ENCODE measurements at places on chromosomes 13 and 19. TPM values are rescaled to one million over a fixed set of nuclear protein-coding genes. Genes with fewer than 3 reads are reported as not detected.

- no peak for DNase-seq
Measured at GRCh38 chr19:41420101-41420880, 6.9 kb downstream of the B3GNT8 start.

DNA sequence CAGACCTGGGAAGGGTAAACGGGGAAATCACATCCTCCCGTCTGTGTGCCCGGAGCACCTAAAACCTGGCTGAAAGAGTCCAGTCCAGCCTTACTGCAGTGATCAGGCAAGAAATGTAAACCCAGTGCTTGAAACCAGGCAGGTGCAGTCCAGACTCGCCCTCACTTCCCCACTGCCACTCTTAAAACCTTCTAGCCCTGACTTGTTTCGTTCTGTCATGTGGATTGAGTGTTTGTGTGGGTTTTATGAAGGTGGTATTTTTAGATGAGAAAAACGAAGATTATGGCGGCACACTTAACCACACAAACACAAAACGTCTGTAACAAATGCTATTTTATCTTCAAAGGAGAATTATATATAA is 839 bp upstream of the CKAP2 start:
- peak; percentile 67 for DNase-seq

- DNase-seq = no peak
Measured at GRCh38 chr13:102028206-102028605, 373.6 kb downstream of the FGF14 start.

DNA sequence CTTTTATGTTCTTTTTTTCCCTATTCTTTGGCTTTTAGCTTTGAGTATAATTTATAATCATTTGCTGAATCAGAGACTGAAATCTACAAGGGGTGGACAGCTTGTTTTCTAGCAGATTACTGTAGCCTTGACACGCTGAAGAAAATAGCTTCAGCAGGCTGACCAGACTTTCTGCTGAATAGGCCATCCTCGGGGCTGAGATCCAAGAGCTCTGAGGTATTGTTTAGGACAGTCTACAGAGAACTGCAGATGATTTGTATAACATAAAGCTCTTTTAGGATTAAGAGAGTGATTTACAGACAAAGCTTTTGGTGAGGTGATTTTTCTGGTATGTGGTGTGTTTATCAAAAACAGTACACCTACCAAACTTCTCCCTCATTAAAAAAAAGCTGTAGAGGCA is 16.8 kb downstream of the POLR1D start:
- DNase-seq = no peak

DNA sequence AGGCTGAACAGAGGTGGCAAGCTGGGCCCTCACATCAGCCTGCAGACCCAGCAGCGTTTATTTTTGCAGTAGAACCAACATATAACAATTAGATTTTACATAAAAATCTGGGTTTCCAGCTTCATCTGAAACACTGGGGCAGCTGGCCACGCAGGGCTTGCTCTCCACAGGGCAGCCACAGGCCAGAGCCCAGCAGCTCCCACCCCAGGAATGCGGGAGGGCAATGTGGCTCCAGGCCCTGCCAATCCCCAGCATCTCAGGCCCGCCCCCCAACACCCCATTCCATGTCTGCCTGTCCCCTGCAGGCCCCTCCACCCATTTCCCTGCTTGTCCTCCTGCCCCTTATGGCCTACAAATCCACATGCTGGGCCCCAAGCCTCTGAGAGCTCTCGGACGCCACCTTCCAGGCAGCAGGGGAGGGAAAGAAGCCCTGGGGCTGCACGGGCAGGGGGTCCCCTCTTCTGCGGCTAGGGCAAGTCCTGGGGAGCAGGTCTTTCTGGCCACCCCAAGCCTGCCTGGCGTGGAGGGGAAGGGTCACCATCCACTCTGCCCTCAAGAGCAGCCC is 15.0 kb upstream of the VSTM2B start:
- DNase-seq = no peak

GRCh38 chr19:16216744-16217670 is 19.3 kb downstream of the AP1M1 start:
- DNase-seq = no peak

GRCh38 chr13:50452756-50453155 is 390.7 kb downstream of the DLEU7 start:
- no peak for DNase-seq

DNA sequence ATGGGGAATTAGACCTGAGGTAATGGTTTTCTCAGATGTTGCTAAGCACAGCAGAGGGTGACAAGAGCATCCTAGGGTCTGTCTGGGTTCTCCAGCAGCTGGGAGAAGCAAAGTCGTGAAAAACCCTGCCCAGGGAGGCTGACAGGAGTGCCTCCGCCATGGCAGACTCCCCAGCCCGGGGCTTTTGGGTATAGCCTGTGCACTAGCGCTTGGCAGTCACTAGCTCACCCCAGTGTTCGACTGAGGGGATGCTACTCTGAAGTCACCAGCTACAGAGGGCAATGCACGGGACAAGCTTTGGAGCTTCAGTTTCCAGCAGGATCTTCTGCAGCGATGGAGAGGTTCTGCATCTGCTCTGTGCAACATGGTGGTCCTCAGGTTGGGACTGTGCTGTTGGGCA is 87.5 kb downstream of the ING1 start:
- no peak for DNase-seq

DNA sequence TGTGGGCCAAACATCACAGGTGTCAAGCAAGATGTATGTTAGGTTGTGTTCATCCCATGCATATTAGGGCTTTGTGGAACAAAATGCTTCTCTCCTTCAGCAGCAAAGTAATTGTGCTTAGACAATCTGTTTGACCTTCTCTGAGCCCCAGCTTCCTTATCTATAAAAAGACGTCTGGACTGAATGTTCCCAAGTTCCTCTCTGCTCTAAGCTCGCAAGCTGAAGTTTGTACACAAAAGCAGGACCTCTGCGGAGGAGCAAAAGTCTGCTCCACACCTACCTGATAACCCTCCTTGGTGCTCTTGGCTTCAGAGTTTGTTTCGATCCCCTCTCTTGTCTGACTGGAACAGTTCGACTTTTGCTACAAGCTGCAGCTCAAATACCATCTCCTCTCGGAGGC is 95.7 kb upstream of the UBL3 start:
- DNase-seq = no peak

Gene FAM83E
- not detected for polyA plus RNA-seq

Gene ZNF578
- polyA plus RNA-seq = 3.8 TPM

Gene ECSIT
- 30.5 TPM for polyA plus RNA-seq

Gene PSG11
- polyA plus RNA-seq = not detected

Measured in naive B cell (primary cell).